ENCODE measurements at places on chromosomes 4 and X.

DNA sequence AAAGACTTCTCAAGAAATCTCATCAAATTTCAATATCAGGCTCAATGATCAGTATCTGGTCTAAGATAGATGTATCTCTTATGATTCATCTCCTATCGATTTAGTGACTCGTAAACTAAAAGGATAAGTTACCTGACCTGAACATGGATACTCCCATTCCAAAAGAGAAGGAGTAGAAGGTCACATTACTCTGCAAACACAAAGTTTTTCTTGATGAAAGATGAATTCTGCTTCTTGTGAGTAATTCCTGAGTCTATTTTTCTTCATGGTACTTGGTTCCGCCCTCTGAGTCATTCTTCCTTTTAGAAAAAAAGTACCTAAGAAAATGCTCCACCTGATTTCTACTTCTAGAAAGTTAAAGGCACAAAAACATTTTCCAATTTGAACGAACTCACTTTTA, 223.1 kb upstream of the SLIT2 start:
- no peak for DNase-seq

DNA sequence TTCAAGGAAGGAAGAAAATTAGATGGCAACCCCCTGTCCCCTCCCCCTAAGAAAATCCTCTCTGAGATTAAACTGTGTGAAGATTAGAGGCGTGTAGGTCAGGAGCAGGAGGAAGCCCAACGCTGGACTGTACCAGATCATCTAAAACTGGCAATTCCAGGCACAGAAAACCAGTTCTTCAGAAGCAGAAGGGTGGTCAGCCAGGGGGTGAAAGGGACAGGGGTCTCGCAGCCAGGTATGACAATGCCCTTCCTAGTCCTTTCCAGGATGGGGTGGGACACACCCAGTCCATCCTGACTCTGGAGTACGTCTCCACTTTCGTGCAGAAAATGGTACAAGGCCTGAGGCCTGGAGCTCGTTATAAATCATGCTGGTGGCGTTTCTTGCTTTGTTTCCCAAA, 3.3 kb upstream of the RHOH start:
- no peak for DNase-seq

DNA sequence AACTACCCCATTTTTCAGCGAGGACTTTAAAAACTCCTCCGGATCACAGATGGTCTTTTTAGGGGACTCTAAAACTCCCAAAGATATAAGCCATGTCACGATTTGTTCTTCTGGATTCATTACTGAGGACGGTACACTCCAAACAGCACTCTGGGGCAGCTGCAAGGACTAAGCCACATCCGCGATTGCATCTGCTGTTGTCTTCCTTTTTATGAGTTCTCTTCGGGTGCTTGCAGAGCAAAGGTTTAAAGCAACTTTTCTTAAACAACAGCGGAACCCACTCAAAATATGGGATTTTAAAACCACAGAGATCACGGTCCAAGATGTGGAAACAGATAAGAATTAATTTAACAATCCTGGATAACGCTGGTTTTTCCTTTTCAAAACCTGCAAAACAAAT, at the start of gene ARHGEF6:
Gene ARHGEF6, minus strand, starts transcription at position 170 of the 400 bp plus-strand sequence. Its CDS starts 50 bp downstream, at position 120.
- no peak for DNase-seq

GRCh38 chr4:159768016-159768415, 665.1 kb downstream of the RAPGEF2 start:
- no peak for DNase-seq

DNA sequence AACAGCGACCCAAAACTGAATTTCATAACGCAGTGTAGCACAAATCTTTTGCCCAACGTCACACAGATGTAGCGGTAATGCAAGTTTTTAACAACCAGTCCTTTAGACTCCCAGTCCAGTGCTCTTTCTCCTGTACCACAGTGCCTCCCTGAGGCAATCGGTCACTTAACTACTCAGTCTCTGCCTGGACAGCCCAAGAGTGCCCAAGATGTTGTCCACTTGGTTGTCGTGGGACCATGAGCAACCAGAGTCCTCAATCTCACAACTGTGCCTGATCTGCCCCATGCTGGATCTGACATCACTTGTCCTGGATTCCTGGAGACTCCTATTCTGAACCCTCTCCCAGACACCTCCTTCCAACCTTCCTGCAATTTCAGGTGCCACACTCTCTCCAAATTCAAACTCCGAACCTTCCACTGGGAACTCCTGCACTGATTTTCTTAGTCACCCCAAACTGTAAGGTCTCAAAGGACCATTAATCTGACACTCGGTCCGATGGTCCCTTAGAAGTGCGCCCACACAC, 702 bp downstream of the MMGT1 start:
- no peak for DNase-seq

DNA sequence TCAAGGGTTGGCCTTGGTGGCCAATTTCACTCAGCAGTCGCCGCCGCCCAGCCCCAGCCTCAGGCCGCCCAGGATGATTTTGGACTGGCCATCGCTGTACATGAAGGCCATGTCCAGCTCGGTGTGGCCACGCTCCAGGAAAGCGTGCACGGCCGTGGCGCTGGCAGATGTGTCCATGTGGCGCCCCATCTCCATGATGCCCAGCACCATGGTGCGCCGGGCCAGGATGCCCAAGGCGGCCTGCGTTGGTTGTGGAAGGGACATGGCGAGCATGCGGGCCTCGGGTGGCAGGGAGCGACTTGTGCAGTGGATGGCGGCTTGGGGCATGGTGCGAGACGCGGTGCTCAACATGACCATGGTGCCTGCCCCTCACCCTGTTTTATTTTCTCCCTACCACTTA, 55.4 kb downstream of the ZCCHC12 start:
- no peak for DNase-seq

GRCh38 chr4:73870260-73870659, 1.1 kb downstream of the CXCL1 start:
- no peak for DNase-seq

- no peak for DNase-seq
Observed at GRCh38 chrX:32571579-32571978, 639.8 kb downstream of the DMD start.
